ENCODE measurements at places on chromosomes 7 and 10.

- DNase-seq = no peak
Measured at GRCh38 chr7:92873776-92874175, 37.4 kb upstream of the CDK6 start.

DNA sequence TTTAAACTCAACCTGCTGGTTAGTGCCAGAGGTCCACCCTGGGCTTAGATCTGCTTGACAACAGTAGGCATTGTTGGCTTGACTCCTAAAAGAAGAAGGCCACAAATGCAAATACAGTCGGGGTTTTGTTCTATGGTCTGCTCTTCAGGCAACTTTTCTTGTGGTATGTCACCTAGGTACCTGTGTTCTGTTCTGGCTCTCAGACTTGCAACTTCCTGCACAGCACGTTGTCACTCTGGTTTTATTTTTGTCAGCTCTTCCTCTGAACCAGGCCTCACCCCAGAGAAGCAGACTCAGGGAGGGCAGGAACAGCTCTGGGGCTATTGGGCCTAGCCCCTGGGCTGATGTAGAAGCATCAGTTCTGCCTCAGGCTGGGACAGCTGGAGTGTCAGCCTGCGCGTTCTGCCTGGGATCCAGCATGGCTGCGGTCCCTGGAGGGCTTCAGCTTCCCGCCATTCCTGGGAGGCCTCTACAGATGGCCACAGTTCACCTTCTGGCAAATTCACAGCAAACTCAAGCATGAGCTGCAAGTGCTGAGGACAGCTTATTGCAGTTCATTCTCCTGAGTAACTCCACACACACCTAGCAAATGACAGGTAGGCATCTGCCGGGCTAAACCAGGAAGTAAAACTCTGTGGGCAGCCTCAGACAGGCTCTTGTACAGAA, 11.0 kb upstream of the PDCD4 start:
- no peak for DNase-seq

- DNase-seq = no peak
Measured at GRCh38 chr7:57424515-57425238, 25.3 kb upstream of the ZNF716 start.

DNA sequence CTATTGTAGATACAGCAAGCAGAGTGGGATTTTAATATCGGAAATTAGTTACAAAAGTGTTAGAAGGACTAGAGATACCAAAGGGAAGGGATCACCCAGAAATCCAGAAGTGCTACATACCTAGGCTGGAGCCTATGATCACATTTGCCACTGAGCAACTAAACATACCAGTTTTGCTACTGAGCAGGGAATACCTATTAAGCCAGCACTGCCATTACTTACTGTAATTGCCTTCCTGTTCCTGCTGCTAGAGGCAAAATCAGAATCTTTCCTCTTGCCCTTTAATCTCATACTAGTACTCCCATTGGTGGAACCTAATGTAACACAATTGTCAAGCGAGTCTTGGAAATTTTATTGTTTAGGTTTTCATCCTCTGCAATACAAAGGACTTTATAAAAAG, 121.7 kb downstream of the ATRNL1 start:
- DNase-seq = no peak

- no peak for DNase-seq
Measured at GRCh38 chr10:42883993-42884983, 101.7 kb downstream of the BMS1 start.

GRCh38 chr10:47285381-47286115, 14.4 kb upstream of the GDF10 start:
- no peak for DNase-seq

DNA sequence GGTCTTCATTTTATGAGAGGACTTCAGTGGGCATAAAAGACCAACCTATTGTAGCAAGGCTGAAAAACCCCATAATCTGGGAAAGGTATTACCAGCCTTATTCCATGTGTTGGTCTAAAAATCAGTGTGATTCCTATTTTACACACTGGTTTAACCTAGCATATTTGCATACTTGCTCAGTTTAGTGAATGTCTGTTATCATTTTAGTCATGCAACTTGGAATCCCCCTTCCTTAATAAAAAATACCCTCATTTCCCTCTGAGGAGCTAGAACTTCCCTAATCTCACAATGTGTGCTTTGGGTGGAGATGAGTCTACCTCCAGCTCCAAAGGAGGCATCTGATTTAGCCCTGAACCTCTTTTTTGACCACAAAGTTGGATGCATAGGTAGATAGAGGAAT, 312.8 kb upstream of the SORCS1 start:
- DNase-seq = peak; percentile 10

GRCh38 chr7:139341776-139342226, 664 bp downstream of the FMC1 start:
- no peak for DNase-seq

DNA sequence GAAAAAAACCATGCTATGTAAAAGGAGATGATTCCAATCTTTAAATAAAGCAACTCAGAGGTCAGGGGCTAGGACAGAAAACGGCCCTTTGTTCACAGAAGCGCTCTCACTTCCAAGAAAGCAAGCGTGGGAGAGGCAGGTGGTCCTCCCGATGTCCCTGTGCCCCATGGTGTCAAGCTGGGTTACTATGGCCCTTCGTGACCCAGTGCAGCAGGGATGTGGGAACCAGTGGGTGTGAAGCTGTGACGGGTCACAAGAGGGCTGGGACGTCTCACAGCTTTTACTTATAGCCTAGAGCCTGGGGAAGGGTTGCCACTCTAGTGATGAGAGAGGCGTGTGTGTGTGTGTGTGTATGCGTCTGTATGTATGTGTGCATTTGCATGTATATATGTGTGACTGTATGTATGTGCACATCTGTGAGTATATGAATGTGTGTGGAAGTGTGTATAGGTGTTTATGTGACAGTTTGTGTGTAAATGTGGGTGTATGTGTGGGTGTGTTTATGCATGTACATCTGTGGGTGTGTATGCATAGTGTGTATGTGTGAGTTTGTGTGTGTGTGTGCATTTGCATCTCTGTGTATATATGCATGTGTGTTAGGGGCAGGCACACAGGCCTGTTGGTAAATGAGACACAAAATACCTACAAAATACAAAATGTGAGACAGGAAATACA, 25.2 kb downstream of the HTRA1 start:
- DNase-seq = no peak

GRCh38 chr7:14720785-14721184, 181.8 kb downstream of the DGKB start:
- no peak for DNase-seq

- no peak for DNase-seq
Measured at GRCh38 chr7:121235201-121235600, 93.6 kb upstream of the WNT16 start.

DNA sequence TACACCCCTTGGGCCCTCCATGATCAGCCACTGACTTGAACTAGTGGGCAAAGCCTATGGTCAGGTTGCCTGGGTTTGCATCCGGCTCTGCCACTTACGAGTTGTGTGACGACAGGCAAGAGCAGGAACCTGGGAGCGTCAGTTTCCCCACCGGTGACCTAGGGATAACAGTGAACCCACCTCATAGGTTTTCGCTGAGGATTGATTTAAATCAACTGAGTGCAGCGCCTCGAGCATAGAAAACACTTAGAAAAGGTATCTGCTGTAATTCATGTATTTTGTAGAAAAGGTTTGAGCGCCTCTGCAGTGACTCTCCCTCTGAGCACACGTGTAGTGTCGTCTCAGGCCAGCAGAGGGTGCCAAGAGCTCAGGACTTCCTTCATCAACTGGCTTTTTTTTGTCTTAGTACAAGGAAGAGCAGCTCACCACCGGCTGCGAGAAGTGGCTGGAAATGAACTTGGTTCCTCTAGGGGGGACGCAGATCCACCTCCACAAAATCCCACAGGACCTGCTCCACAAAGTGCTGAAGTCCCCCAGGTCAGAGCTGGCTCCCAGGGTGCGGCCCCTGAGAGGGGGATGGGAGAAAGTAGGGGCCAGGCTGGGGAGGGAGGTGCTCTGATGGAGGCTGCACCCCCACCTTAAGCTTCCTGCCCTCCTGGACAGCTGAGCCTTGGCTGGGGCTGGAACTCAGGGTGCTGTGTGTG, 27.7 kb downstream of the BTBD16 start:
- DNase-seq = peak; percentile 58

- no peak for DNase-seq
Measured at GRCh38 chr7:41877118-41877517, 174.2 kb upstream of the INHBA start.

DNA sequence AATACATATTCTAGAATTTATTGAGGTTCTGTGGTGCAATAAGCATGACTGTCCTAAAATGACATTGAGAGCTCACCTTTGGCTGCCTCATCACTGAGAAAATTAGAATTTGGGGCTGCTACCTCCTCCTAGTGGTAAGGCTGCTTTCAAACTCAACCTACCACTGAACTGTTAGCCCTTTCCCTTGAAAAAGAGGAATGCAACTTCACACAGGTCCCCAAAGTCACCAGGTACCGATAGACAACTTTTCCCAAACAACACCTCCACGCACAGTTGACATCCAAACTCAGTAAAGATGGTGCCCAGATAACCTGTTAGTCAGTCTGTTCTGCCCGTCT, 75.9 kb upstream of the SCIN start:
- no peak for DNase-seq

- no peak for DNase-seq
Measured at GRCh38 chr7:134637441-134637840, 9.2 kb upstream of the BPGM start.

- DNase-seq = peak; percentile 42
Measured at GRCh38 chr7:20577441-20578071, 37.9 kb upstream of the ABCB5 start.

DNA sequence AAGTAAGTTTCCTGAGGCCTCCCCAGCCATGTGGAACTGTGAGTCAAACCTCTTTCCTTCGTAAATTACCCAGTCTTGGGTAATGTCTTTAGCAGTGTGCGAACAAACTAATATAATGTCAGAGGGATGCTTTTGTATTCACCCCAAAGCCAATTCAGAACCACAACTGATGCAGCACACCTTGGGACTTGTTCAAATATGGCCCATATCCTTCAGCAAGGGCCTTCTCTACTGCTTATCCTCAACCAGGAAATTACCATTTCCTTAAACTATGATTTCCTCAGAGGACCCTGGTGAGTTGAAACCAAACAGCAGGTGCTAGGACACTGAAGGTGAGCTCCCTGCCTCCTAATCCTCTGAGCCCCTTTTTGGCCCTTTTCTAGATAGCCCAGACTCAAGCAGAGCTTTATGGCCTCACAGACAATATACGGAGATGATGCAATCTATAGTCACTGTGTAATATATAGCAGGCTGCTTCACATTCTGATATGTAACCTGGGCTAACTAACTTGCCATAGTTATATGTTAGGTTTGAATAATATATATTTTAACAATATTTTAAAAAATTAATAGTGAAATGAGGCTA, 15.2 kb downstream of the SRI start:
- no peak for DNase-seq
